WTC11 (cell line): ENCODE measurements at places on chromosomes 12 and 14. TPM values are rescaled to one million over a fixed set of nuclear protein-coding genes. Genes with fewer than 3 reads are reported as not detected.

DNA sequence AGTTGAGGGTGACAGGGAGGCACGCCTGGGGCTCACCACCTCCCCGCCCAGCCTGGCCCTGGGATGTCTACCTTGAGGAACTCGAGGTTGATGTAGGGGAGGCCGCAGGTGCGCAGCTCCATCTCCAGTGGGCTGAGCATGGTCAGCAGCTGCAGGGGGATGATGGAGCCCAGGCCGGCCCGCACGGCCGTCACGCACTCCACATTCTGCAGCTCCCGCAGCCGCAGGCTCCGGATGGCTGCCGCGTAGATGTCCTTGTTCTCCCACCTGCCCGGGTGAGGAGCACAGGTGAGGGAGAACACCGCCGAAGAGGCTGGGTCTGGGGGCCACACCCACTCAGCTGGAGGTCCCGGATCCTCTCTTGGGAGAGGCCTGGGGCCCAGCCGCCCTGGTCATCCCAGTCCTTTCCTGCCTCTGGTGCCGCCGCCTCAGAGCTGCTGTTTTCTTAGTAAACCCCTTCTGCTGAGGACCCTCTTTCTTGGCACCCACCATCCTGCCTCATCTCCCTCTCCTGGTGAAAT is 38.2 kb downstream of the TRAFD1 start:
- H3K27me3 ChIP-seq, result no peaks in the 10 kb centered on the region
- no peak overlapping the region for H3K27ac ChIP-seq
- DNase-seq, result no peak
- no peaks in the 10 kb centered on the region for H3K4me1 ChIP-seq
- no peak overlapping the region for H3K4me3 ChIP-seq

DNA sequence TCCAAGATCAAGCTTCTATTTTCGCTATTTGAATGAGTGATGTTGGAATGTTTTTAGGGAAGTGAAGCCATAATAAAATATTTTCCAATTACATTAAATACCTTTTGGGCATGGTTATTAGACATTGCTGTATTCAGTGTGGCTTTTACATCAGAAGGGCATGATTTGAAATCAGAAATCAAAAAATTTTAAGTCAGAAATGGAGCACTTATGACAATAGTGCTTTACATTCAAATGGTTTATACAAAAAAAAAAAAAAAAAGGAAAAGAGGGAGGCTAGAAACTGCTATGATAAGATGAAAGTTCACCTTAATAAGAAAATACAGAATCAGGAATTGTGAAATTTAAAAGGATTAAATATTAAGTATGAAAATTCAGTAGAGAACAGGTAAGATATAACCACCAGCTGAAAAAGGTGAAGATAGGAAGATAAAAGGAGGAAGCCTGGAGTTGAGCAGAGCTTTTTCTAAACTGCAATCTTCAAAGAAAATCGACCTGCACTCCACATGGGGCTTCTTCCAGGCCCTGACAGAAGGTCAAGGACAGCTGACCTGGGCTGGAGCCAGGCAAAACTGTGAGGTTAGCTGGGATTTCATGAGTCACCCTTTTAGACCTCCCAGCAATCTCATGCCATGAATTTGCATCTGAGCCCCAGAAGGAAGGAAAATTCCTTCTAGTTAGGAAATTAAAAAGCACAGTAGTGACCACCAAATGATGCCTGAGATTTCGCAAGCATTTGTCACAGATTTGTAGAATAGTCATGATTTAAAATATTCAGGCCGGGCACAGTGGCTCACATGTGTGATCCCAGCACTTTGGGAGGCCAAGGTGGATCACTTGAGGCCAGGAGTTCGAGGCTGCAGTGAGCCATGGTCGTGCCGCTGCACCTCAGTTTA is 23.4 kb upstream of the BMP4 start:
- H3K4me3 ChIP-seq, result no peak overlapping the region; the same call in 1 of the 2 replicates
- peaks cover 17% of the 10 kb centered on the region for H3K36me3 ChIP-seq
- H3K27ac ChIP-seq, result peak overlapping the region; percentile 34; the same call in 1 of the 2 replicates

GRCh38 chr12:47121146-47121545 is 41.4 kb upstream of the AMIGO2 start:
- no peaks in the 10 kb centered on the region for H3K36me3 ChIP-seq
- no peak for DNase-seq
- H3K4me1 ChIP-seq, result no peaks in the 10 kb centered on the region
- no peaks in the 10 kb centered on the region for H3K27me3 ChIP-seq
- H3K27ac ChIP-seq, result no peak overlapping the region
- no peak overlapping the region for H3K4me3 ChIP-seq

DNA sequence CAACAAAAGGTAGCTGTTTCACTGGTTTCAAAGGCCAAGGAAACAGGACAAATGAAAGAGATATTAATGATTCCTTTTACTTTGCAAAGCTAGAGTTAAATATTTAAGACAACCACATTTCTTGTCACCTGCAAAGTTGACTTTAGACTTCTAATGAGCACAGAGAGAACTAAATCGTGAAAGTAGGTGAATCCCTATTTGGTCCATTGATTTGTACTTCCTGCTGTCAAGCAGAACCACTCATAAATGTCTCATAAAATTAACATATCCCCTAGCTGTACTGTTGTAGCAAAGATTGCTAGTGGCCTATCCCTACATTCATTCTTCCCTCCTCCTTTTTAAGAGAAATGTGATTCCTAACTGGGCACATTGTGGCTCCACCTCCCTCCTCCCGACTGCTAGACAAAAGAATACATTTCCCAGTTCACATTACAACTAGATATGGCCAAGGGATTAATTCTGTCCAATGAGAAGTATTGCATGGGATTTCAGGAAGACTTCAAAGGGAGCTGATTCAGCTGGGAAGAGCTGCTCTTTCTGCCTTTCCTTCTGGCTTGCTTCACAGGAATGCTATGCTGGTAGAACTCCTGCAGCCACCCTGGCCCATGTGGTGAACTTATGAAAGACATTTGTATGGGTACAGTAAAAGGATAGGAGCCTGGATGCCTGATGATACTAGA is 227.5 kb upstream of the ABCD2 start:
- DNase-seq, result no peak
- H3K4me3 ChIP-seq, result no peak overlapping the region
- no peak overlapping the region for H3K27ac ChIP-seq
- peaks cover 12% of the 10 kb centered on the region for H3K4me1 ChIP-seq

The PPP1R1A gene
- total RNA-seq, result 12.4 to 15.5 TPM (median 13.1 TPM) in 3 replicates

- no peak for DNase-seq
- H3K27me3 ChIP-seq, result no peaks in the 10 kb centered on the region
- no peaks in the 10 kb centered on the region for H3K36me3 ChIP-seq
- no peaks in the 10 kb centered on the region for H3K4me1 ChIP-seq
These were observed 55.5 kb downstream of the SLC16A7 start for GRCh38 chr12:59651229-59651920.

The TMPRSS12 gene
- total RNA-seq, result not detected in 3 replicates

- DNase-seq, result no peak
- H3K36me3 ChIP-seq, result no peaks in the 10 kb centered on the region
- H3K4me1 ChIP-seq, result no peaks in the 10 kb centered on the region
- peaks cover 2% of the 10 kb centered on the region; the same call in 1 of the 2 replicates for H3K27me3 ChIP-seq
These were observed 480.4 kb upstream of the NOVA1 start for GRCh38 chr14:27078191-27078590.
